ENCODE measurements at places on chromosomes 1 and 21. TPM values are rescaled to one million over a fixed set of nuclear protein-coding genes. Genes with fewer than 3 reads are reported as not detected.

GRCh38 chr1:32962248-32962896, 2.2 kb downstream of the RNF19B start:
- no peaks in the 10 kb centered on the region for H3K36me3 ChIP-seq
- H3K4me1 ChIP-seq, result peaks cover 4% of the 10 kb centered on the region
- H3K4me3 ChIP-seq, result peak overlapping the region; percentile 98
- no peak overlapping the region for H3K27ac ChIP-seq
- DNase-seq, result no peak
- H3K27me3 ChIP-seq, result no peaks in the 10 kb centered on the region

OLIG1 gene
- total RNA-seq, result not detected

GRCh38 chr1:19000065-19000464, 43.6 kb upstream of the IFFO2 start:
- H3K36me3 ChIP-seq, result no peaks in the 10 kb centered on the region
- no peak for DNase-seq
- no peak overlapping the region for H3K27ac ChIP-seq
- H3K4me1 ChIP-seq, result no peaks in the 10 kb centered on the region
- H3K27me3 ChIP-seq, result no peaks in the 10 kb centered on the region

PCSK9 gene
- total RNA-seq, result 2.9 TPM

CHRNB2 gene
- total RNA-seq, result 1.1 TPM

DNA sequence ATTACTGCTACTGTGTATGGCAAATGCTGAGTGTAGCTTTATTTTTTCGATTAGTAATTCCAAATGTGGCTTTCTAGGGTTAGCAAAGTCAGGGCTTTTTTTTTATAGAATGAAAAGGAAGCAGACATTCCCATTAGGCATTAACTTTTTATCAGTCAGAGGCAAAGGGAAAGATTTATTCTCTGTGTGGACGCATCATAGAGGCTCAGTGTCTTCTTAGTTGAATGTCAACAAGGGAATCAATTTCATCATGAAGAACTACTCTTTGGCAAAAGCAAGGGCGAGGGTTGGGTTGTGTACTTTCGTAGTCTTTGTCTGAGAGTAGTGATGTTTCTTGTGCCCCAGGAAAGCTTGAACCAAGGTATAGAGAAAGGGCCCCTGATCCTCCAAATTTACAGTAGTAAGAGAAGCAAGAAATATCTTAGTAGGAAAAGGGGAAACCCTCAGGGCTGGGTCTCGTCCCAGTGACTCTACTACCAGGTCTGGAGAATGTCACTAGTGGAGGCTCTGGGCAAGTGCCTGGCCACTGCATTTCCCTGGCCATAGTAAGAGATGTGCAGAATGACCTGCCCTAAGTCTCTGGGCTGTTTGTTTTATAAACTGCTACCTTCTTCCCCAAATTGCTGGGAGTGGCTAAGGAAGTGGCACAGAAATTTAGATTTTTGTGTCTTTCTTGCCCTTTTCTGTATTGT, 30.0 kb upstream of the MACF1 start:
- H3K36me3 ChIP-seq, result no peaks in the 10 kb centered on the region
- no peak for DNase-seq
- peaks cover 14% of the 10 kb centered on the region for H3K4me1 ChIP-seq
- no peak overlapping the region for H3K4me3 ChIP-seq
